ENCODE measurements at places on chromosomes 4 and X.

GRCh38 chrX:130878350-130879341 is 24.4 kb downstream of the ENOX2 start:
- DNase-seq, result no peak

- DNase-seq, result no peak
Observed at GRCh38 chr4:850323-850945, 24.5 kb upstream of the CPLX1 start.

DNA sequence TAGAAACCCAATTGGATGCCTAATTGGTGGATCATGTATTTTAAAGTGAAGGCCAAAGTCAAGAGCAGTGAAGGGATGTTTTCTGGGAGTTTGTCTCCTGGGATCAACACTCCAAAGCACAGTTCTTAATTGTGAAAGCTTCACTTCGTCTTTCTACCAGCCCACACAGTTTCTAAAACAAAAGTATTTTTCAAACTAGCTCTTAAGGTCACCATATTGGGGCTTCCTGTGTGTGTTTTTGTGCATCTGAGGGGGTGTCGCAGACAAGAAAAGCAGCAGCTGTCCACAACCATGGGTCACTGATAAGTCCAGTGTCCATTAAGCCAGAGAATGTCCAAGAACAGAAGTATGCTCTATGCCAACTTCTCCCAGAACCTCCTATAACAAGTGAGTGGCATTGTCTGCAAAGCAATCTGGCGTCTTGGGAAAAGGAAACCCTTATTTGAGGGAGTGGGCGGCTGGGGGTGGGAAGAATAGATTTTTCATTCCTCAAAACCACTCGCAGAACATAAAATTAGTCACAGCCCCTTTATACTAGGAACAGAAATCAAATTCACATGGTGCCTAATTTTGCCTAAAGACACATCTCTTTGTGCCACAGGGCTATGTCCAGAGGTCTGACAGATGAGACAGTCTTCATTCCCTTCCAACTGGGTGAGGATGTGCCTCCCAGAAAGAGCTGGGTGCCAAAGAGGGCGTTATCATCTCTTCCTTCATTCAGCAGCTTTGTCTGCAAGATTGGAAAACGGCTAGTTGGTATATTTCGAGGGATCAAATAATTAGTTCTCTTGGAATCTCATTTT is 610.4 kb downstream of the BCOR start:
- DNase-seq, result no peak

GRCh38 chr4:107693132-107693531 is 26.9 kb downstream of the PAPSS1 start:
- DNase-seq, result no peak

All from activated CD8-positive, alpha-beta memory T cell treated with anti-CD3 and anti-CD28 coated beads for 24 hours (primary cell).